ENCODE measurements at places on chromosomes 5 and 9. TPM values are rescaled to one million over a fixed set of nuclear protein-coding genes. Genes with fewer than 3 reads are reported as not detected.

The DMRT3 gene
- polyA plus RNA-seq: 0.07 TPM

The SEC16A gene
- polyA plus RNA-seq: 77.0 TPM

The PCSK1 gene
- 0.84 TPM for polyA plus RNA-seq

The LURAP1L gene
- 8.0 TPM for polyA plus RNA-seq

The PCDHB9 gene
- 0.80 TPM for polyA plus RNA-seq

The CARTPT gene
- polyA plus RNA-seq: 241 TPM

The LHX2 gene
- 0.24 TPM for polyA plus RNA-seq

The FBLL1 gene
- polyA plus RNA-seq: 3.1 TPM

DNA sequence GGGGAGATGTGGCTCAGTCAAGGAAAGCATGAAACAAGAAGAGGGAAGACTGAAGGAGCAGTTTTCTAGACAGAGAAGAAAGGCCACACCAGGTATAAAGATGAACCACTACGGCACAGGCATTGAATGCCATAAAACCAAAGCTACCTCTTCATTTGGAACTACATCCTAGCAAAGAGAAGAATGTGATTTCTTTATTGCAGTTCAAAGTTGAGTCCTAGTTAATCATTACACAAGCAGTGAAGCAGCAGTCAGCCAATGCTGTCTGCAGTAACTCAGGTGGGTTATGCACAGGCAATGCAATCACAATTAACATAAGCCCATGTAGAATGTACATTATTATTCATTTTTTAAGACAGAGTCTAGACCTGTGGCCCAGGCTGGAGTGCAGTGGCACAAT, 21.7 kb upstream of the PCAT7 start:
- DNase-seq: no peak

DNA sequence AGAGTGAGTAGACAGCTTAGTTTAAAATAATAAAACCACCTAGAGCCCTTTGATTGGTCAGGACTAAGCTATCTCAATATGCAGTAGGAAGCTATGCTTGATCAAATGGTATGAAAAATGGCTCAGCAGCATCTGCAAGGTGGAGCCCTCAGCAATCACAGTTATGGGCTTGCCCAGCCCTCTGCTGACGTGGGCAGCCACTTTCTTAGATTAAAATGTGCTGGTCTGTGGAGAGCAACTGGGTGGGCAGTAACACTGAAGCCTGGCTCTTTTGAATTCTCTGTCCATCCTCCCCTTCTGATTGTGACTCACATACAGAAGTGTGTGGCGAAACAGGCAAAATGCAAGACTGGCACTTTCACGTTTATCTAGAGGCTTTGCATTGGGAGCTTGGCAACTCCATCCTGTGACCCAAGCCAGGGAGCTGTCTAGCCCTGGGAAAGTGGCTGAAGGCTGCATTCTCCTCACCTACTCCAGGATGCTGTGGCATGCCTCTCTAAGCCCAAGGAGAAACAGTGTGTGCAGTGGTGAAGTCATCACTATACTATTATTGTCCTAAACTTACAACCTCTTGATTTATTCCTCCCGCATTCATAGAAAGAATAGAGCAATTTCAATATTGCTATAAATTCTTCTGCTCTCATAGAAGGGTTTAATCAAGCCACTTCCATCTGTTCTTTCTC, 61.1 kb downstream of the MED10 start:
- no peak for DNase-seq

DNA sequence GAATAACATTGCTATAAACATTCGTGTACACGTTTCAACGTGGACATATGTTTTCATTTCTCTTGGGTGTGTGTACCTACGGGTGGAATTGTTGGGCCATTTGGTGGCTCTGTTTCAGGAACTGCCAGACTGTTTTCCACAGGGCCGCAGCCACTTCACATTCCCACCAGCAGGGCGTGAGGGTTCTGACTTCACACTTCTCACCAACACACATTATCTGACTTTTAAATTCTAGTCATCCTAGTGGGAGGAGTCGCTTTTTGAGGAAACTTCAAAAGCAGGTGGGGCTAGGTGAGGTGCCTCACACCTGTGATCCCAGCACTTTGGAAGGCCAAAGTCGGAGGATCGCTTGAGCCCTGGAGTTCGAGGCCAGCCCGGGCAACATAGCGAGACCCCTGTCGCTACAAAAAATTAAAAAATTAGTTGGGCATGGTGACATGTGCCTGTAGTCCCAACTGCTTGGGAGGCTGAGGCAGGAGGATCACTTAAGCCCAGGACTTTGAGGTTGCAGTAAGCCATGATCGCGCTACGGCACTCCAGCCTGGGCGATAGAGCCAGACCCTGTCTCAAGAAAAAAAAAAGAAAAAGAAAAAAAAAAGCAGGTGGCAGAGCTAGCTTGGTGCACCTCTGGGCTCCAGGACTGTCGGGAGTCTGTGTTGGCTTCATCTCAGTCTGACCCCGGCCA, 28.5 kb downstream of the TSPAN17 start:
- no peak for DNase-seq

DNA sequence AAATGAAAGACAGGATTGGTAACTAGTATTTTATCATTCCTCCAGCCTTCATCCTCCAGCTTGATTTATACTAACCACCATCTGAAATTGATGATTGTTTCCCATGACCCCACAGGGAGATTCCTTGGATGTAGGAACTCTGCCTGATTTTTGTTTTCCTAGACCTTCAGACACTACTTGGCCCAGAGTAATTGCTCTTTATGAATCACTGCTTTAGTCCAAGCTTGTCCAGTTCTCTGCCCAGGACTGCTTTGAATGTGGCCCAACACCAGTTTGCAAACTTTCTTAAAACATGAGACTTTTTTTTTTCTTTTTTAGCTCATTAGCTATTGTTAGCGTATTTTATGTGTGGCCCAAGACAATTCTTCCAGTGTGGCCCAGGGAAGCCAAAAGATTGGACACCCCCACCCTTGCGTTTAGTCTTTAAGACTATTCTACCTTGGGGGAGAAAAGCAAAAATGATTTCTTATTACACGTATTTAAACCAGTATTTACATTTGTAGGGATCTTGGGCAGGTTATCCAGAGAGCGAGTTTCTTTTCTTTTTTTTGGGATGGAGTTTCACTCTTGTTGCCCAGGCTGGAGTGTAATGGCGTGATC, 18.4 kb downstream of the BASP1 start:
- DNase-seq: no peak

DNA sequence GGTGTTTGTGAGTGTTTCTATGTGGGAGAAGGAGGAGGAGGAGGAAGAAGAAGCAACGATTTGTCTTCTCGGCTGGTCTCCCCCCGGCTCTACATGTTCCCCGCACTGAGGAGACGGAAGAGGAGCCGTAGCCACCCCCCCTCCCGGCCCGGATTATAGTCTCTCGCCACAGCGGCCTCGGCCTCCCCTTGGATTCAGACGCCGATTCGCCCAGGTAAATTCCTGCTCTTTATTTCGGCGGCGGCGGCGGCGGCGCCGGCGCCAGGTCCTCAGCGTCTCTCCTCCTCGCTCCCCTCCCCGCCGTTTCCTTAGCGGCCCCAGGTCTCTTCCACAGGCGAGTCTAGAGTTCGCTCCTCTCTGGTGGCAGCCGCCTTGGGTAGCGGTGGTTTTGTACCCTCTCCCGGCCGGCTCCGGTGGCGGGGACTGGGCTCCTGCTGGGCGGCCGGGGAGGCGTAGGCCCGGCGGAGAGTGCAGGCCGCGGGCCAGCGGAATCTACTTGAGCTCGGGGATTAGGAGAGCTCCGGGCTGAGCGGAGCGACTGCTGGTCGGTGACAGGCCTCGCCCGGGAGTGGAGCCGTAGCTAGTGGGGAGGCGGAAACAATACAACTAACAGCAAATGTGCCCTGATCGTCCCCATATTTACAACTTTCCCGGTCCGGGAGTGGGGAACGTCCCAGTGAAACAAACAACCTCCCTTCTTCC, 547 bp downstream of the NIPBL start:
- DNase-seq: peak; percentile 76

DNA sequence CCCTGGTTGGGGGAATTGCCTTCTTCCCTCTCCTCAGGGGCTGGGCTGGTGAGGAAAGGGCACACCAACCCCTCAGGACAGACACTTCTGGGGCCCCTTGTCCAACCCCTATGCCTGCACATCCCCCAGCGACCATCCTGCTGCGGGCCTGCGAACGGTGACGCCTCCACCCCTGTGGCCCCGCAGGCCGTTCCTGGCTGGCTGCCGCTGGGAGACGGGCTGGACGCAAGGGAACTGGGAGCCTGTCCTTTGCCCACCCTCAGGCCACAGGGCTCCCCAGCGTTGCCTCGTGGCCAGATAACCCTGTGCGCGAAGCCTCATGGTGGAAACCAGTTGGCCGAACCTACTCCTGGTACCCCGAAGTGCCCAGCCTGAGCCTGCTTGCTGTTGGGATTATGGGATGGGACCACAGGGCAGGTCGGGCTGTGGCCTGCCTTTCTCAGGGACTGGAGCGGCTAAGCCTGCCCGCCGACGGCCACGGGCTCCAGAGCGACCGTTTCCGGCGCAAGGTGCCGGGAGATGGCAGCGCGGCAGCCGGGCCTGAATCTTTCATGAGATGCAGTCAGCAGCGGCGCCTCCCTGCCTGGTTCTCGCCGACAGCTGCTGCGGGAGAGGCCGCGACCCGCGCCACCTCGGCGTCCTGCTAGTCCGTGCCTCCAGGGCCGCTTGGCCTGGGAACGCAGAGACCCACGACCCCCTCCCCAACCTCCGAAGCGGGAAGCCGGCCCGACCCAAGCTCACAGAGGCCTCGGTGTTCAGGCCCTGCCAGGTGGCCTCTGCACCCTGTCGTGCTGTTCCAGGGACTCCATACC, 6.5 kb upstream of the PITX1 start:
- DNase-seq: no peak

DNA sequence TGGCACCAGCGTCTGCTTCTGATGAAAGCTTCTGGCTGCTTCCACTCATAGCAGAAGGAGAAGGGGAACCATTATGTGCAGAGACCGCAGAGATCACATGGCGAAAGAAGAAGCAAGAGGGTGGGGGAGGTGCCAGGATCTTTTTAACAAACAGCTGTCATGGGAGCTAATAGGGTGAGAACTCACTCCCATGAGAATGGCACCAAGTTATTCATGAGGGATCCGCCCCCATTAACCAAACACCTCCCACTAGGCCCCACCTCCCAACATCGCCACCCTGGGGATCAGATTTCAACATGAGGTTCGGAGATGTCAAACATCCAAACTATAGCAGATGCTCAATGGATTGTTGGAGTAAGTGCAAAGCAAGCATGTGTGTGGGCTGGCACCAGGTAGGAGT, 125.8 kb upstream of the SLIT3 start:
- DNase-seq: no peak

GRCh38 chr5:111225926-111226325, 1.7 kb downstream of the CAMK4 start:
- DNase-seq: no peak
